ENCODE measurements at places on chromosomes 12 and 14.

GRCh38 chr14:101000711-101001250 is 97.3 kb upstream of the RTL1 start:
- no peak for DNase-seq

- peak; percentile 16 for DNase-seq
Observed at GRCh38 chr12:32754111-32754510, 1.6 kb downstream of the YARS2 start.

DNA sequence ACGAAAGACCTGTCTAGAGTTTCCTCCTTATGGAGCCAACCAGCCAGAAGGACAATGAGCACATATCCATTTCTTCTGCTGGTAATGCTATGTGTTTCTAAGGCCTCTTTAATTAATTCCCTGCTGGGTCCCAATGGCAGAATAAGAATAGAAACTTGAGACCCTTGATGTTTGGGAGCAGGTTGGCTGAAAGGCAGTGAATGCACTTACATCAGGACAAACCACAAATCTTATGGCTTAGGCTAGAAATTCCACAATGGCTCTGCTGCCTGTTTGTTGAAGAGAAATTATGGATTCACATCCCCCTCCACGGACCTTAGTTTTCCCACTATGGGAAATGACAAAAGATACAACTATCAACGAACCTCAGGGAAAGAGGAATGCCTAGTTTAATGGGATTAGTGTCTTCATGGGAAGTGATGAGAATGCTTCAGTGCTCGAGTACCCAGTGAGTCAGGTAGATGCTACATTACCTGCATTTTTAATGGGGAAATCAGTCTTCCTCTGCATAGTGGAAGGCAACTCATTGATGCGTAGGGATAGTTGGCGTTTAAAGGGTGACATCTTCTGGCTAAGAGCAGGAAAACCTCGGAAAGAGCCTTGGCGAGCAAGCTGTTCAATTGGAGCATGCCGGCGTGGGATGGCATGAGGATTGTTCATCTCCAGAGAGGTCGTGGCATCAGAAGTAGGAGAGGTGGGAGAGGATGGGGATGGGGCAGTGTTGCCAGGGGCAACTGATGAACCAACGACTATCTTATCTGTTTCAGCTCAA is 46.5 kb downstream of the PAPLN start:
- DNase-seq: no peak

DNA sequence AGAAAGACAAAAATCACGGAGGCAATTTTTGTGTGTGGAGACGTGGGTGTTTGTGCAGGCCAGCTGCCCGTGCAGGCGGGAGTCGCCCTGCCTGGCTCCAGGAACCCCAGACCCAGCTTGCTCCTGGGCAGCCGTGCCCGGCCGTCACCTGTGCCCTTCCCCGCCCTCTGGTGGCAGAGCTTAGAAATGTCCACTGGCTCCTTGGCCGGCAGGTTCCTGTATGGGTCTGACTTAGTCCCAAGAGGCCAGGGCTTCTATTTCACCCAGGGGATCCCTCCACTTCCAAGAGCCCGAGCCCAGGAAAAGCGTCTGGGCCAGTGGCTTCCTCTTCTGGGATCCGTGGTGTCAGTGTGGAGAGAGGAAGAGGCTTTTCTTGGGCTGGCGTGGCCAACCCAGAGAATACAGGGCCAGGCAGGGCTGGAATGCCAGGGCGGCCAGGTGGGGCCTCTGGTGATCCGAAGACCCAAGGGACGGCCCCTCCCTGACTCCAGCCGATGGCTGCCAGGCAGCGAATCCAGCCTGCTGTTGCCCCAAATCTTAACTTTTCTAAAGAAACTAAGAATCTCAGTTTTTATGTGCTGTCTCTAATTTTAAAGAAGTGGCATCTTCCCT is 120.9 kb downstream of the TMEM132C start:
- DNase-seq: peak; percentile 55

GRCh38 chr14:74949191-74949601 is 6.2 kb downstream of the PGF start:
- no peak for DNase-seq

- no peak for DNase-seq
Observed at GRCh38 chr12:113650476-113650875, 178.8 kb upstream of the LHX5 start.

DNA sequence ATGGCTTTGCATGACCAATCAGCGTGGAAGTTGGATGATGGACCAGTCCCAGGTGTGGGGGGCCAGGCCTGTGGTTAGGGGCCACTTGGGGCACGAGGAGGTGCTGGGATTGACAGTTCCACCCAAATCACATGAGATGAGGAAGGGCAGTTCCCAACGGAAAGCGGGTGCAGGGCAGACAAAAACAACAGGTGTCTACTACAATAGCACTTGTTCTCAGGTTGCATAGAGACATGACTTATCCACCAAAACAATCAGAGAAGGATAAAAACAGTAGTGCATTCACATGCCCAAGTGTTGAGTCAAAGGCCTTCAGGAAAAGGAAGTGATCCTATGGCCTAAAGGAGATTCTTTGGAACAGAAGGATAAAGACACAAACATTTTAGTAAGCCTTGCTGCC is 14.6 kb upstream of the EIF2B2 start:
- no peak for DNase-seq

DNA sequence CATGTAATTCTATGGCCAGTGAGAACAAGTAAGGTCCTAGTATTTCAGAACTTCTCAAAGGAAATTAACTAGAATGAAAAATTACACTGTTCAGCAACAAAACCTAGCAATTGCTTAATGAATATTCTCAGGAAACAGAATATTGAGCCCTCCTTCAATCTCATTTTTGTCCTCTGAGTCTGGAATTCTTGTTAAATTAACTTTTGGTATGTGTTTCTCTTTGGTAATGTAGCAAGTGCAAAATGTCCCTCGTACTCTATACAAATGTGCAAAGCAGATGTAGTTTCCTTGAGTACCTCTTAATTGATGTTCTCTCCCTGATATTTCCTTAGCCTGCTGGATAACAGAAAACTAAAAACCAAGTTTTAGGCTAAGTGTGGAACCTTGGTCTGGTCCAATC is 190.8 kb upstream of the CNOT2 start:
- DNase-seq: no peak

- DNase-seq: no peak
Observed at GRCh38 chr12:100539202-100539601, 34.3 kb upstream of the GAS2L3 start.

DNA sequence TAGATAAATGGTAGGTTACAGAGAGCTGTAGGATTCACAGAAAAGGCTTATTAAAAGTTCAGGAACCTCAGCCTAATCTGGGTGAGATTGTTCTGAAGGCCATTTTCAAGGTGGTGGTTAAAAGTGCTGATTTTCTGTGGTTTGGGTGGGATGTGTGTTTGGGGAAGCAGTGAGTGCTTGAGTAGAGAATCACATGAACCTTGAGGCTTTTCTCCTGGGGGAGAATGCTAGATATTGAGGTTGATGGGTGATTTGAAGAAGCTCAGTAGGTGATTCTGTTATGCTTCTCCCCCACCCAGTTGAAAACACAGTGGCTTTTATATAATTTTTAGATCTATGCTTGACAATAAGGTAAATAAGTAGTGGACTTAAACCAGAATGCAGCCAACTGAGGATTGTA is 420.9 kb downstream of the PCNX1 start:
- no peak for DNase-seq

GRCh38 chr12:123533672-123534643 is at the start of gene RILPL1:
TSS of gene RILPL1 (minus strand) at chr12:123533719. CDS start at chr12:123533482, 237 bp downstream.
- peak; percentile 94 for DNase-seq

GRCh38 chr12:121536899-121537813 is 43.7 kb downstream of the KDM2B start:
- DNase-seq: peak; percentile 81

- no peak for DNase-seq
Observed at GRCh38 chr14:36161776-36162175, 14.7 kb downstream of the PTCSC3 start.

DNA sequence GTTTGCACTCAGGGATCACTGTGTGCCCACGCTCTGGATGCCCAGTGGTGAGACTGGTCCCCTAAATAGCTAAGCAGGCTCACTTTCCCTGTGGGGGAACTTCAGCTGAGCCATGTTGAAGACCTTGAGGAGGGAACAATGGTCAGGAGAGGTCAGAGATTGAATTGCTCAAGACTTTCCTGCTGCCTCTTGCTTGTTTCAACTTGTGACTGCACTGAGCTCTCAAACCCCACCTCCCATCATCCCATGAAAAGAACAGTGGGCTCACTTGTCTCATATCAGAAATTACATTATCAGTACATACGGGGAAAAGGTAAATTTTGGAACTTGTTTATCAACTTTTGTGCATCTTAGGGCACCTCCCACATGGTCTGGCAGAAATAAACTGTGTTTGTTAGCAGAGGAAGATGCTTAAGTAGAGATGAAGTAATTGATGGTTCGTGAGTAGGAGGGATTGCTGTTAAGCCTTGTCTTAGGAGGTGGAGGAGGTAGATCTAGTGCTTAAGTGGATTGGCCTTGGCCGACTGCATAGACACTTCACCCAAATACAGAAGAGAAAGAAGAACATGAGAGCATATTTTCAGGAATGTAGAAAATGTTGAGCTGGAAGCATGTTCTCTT is 15.0 kb upstream of the SERPINA1 start:
- DNase-seq: no peak

GRCh38 chr12:22332202-22332601 is 2.3 kb downstream of the ST8SIA1 start:
- no peak for DNase-seq

- DNase-seq: peak; percentile 34
Observed at GRCh38 chr14:81400202-81400678, at the start of gene STON2. TSS of gene STON2 (minus strand) at chr14:81400324. CDS start at chr14:81398382, 1,942 bp downstream.

DNA sequence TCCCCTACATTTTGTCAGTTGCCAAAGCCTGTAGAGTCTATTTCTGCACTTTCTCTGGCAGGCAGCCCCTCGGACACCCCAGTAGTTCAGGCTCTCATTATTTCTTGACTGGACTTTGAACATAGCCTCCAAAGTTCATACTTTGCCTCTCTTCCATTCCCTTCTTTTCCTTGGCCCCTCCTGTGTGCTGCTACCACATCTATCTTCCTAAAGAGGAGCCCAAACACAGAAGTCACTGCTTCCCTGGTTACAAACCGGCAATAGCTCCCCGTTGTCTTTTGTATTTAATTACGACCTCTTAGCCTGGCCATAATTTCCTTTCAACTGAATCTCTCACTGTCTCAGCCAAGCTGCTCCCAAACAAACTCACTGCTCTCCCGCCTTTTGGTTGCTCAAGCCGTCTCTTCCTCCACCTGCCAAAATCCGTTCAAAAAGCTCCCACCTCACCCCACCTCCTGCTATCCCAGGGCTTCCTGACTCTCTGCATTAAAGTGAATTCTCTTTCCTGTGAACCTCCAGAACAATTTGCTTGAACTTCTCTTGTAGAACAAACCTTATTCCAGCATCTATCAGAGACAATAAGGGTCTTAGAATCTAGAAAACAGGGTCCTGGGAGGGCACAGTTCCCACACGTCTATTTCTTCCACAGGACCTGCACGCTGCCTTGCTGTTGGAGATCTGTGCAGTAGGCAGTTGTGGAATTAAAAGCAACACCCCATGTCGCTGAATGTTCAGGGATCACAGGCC is 46.9 kb downstream of the PRMT8 start:
- DNase-seq: no peak

DNA sequence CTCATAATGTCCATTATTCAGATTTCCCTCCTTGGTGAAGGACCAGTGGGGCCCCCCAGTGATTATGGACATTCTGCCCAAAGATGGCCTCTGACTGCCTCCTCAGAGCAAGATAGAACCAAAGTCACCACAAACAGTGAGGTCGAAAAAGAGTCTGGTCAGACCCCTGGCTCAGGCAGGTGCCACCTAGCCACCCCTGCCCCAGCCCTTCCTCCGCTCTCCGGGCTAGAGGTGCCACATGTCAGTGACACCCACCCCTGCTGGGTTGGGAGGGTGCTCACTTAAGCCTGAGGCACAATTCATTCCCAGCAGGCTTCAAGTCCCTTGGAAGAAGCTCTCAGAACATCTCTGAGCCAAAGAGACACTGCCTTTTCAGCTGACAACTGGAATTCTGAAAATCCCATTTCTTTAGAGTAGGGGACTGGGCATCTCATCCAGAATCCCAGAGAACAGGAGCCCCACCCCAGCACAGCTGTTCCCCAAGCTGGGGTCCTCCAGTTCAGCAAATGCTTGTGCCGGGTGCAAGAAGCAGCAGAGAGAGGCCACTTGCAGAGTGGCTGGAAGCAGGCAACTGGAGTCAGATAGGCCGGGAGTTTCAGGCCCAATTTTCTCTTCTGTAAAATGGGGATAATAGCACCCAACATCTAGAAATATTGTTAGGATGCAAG is 50.3 kb downstream of the ISCA2 start:
- no peak for DNase-seq

GRCh38 chr12:19842116-19842515 is 402.8 kb downstream of the AEBP2 start:
- DNase-seq: no peak

GRCh38 chr14:103317251-103317650 is 16.8 kb upstream of the EIF5 start:
- DNase-seq: no peak
